ENCODE measurements at places on chromosomes 4 and X. TPM values are rescaled to one million over a fixed set of nuclear protein-coding genes. Genes with fewer than 3 reads are reported as not detected.

Gene UCP1
- not detected for total RNA-seq

Gene TMEM271
- not detected for total RNA-seq

Gene XAGE1A
- total RNA-seq, result not detected

Gene WDR17
- 9.1 TPM for total RNA-seq

Gene REELD1
- not detected for total RNA-seq

Gene SULT1E1
- total RNA-seq, result not detected

DNA sequence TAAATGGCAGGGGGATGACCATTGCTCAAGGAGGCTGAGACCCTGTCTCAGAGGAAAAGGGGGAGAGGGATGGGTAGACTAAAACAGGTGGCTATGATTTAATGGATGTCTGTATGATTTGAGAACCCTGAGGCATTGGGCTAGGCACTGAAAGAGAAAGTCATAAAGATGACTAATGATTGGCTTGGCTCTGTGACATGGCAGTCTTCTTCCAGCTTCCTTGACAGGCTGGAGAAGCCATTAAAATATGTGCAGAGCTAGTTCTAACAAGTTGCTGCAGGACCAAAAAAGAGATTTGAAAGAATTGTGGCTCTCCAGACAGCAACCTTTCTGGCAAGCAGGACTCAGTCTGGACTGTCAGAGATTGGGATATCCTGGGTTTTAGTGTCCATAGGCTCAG lies 53.6 kb downstream of the AMER1 start:
- DNase-seq, result no peak

DNA sequence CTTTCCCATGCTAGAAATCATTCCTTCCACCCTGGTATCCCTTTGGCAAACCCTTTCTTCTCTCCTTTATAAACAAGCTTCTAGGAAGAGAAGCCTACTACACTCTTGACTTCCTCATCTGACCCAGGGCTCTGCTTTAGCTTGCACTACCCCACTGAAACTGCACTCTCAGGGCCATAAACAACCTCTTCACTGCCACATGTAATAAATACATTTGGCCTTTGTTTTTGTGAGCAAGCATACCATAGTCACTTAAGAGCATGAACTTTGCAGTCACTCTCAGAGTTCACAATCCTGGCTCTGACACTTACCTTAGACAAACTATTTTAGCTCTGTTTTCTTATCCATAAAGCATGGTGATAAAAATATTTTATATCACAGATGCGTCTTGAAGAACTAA lies 50.7 kb upstream of the USP38 start:
- DNase-seq, result no peak

DNA sequence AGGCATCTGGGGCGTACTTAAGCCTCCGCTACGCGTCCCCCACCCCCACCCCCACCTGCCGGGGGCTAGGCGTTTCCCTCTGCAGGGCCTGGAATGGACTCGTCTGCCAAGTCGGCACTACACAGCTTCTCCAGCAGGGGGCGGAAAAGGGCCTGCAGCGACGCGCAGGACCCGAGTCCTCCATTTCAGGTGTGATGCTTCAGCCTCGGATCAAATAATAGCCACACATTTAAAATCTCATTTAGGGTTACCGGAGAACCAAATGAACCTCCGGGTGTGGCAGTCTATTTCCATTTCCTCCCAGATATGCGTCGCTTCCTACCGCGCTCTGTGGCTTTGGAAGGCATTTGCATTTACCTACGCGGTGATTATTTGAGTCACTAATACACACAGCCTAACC lies 2.9 kb downstream of the PAK3 start:
- peak; percentile 70 for DNase-seq

- DNase-seq, result peak; percentile 84
These were observed at the start of gene UBE2D3 for GRCh38 chr4:102826890-102827673. Gene UBE2D3 (minus strand): TSS chr4:102827551. CDS start chr4:102826508, 1,043 bp downstream.

- DNase-seq, result no peak
These were observed 35.8 kb upstream of the SLAIN2 start for GRCh38 chr4:48305508-48305907.

GRCh38 chrX:47200385-47201150 lies 6.9 kb downstream of the UBA1 start:
- peak; percentile 18 for DNase-seq

- DNase-seq, result no peak
These were observed 106.4 kb downstream of the DHX15 start for GRCh38 chr4:24477919-24478318.

- DNase-seq, result peak; percentile 36
These were observed 100.7 kb downstream of the SYNPO2 start for GRCh38 chr4:118989098-118990080.

DNA sequence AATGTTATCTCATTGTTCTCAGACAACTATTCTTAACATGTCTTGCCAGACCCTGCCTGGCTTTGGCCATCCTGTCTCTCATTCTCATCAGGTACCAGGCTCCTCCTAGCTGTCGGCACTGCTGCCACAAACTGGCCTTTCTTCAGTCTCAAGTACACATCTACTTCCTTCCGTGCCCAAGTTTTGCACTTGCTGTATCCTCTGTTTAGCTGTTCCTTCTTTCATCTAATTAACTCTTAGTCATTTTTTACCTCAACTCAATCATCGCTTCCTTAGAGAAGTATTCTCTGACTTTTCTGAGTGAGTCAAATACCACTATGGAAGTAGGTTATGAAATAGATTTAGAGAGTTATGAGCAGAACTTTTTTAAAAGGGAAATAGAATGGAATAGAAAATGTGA lies 19.7 kb downstream of the CXCL3 start:
- no peak for DNase-seq

DNA sequence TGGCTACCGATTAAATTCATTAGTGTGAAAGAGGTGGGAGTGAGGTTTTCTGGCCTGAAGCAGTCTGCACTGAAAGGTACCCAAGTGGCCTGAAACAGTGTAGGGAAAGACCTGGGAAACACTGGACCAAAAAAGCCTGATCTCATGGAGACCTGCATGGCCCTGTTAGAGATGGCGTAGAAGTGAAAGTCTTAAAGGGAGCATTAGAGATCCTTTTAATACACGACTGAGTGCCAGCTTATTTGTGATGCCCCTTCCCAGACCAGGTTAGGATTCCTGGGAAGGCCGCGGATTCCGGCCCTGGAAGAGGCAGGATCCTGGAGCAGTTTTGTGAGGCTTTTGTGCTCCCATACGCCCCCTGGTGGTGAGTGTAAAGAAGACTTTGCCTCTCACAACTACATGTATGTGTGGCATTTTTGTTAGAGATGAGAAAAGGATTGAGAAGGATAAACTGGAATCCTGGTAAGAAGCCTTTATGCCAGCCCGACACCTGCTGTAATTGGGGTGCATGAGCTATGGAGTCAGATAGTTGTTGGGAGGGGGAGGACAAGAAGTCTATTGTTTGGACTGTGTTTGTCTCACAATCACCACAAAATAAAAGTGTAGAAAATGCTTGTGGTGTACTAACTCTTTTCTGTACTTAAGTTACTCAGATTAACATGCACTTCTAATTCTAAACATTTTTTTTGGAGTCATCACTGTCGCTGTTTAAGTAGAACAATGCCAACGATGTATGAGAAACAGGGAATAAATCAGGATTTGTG lies 54.0 kb downstream of the JADE1 start:
- peak; percentile 73 for DNase-seq

GRCh38 chrX:13825178-13825762 lies 8.4 kb upstream of the GPM6B start:
- DNase-seq, result no peak

- no peak for DNase-seq
These were observed 39.7 kb downstream of the ACOX3 start for GRCh38 chr4:8400632-8401325.

DNA sequence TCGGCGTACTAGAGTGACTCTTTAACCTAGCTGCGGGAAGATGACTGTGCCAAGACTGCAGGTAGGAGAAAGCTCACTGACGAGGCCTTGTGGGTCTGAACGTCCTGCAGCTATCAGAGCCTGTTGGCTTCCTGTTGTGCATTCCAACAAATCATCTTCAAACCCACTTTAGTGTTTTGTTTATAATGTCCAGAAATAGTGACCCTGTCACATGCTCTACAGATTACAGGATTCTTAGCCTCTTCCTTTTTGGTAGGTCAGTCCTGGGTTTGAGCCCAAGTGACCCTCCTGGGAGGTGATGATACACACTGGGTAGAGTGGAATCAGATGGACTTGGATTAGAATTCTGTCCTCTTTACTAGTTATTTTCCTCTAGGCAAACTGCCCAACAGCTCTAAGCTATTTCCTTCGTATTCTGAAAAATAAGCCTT lies 33.2 kb downstream of the HTT start:
- DNase-seq, result no peak

GRCh38 chrX:134406356-134407064 lies 53.5 kb upstream of the HPRT1 start:
- no peak for DNase-seq

- DNase-seq, result no peak
These were observed 13.9 kb downstream of the TEX13C start for GRCh38 chrX:125333583-125333982.

DNA sequence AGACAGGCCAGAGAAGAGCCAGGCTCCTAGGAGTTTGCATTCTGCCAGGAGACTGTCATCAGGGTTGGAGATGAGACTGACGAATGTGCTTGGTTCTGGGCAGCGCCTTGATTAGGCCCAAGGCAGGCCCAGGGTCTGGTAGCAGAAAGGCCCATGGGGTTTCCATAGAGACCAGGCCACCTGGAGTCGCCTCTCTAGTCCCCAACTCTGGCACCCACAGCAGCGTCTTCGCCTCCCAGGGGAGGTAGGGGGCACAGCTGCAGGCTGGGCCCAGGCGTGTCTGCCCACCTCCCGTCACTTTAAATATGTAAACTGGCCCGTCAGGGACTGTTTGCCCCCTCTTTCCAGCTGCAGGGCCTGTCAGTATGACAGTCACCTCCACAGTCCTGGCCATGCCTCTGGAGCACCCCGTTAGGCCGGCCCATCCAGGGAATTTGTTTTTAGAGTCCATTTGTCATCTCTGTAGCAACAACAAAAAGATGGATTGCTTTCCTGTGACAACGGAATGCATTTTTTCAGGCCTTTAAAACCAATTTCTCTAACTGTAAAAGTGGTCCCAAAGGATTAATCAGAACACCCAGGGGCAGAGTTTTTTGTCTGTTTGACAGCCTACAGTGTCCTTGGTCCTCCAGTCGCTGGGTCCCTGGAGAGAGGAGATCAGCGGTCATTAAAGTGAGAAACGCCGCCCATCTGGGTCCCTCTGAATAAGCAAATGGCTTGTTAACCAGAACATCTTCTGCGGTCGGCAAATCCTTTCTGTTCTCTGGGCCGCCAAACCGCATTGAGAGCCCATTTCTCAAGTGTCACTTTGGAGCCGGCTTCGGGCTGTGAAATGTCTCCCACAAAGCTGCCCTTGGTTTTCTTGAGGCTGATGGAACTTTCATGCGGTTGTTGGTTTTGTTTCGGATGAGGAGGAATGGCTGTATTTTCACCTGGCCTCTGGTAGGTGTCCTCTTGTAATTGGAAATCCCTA lies 153.0 kb upstream of the PSAPL1 start:
- no peak for DNase-seq

DNA sequence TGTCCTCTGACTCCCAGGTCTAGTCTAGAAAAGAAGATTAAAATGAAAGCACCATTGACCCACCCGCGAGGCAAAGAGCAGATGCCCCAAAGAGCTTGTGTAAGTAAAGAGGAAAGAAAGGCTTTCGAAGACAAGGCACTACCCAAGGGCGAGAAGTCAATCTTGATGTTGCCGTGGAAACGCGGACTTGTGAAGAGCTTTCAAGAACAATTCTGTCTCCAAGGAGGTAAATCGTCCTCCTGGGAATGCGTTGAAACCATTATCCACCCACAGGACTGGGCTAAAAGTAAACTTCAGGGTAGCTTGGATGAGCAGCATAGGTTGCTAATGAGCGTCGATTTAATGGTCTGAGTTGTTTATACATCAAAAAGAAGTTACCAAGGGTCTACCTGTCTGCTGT lies 189.3 kb downstream of the DHRSX start:
- DNase-seq, result no peak

DNA sequence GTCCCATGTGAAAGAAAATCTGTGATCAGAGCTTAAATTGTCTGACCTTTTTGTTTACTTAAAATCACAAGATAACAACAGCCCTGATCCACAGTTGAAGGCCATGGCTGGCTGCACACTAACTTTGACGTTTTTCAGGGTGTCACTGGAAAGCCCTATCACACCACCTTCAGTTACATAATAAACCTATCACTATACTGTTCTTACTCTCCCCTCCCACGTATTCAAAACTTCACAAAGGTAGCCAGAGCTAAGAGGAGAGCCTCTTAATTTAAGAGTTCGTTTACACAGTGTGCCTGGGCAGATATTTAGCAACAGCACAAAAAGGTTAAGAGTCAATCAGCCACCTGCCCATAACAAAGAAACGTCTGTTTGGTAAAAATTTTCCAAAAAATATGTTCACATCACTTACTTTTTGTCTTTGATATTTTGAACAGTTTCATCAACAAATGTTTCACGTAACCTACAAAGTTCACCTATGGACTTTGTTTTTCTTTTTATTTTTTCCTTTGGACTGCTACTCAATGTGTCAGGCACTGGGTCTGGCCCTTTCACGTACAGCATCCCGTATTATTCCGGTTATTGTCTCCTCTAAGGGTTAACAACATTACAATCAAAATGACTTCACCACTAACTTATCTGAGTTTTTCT lies 25.0 kb downstream of the RFC1 start:
- no peak for DNase-seq

GRCh38 chr4:184953421-184953945 lies 64.8 kb upstream of the HELT start:
- no peak for DNase-seq

DNA sequence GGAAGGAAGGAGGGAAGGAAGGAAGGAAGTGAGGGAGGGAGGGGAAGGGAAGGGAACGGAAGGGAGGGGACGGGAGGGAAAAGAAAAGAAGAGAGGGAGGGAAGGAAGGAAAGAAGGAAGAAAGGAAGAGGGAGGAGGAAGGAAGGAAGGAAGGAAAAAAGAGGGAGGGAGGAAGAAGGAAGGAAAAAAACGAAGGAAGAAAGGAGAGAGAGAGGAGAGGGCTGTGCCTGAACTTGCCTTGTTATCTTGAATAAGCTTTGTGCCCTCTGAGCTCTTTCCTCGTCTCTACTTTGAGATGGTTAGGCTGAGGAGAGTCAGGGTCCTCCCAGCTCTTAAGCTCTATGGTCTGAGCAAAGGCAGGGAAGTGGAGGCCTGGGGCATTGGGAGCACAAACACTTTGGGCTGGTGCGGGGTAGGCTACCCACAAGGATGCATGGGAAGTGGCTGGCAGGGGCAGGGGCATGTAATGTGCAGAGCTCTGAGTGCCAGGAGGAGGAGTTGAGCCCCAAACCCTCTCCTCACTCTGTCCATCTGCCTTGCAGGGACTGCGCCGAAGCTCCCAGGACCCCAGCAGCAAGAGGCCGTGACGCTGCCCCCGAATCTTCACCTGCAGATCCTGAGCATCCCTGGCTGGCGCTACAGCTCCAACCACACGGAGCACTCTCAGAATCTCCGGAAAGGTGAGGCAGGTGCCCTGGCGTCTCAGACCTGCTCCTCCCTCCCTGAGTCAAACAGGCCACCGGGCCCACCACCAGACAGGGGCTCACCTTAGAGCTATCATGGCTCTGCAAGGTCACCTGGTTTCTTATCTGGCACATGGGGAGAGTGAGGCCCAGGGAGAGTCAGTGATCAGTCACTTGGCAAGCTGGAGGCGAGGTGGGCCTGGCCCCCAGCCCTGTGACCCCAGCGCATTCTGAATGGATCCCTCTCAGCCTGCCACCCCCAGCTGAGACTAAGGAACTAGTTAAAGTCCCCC lies 26.5 kb upstream of the MRFAP1 start:
- no peak for DNase-seq
